Lung microvascular endothelial cell (primary cell): ENCODE measurements at places on chromosomes 3 and 15. TPM values are rescaled to one million over a fixed set of nuclear protein-coding genes. Genes with fewer than 3 reads are reported as not detected.

DNA sequence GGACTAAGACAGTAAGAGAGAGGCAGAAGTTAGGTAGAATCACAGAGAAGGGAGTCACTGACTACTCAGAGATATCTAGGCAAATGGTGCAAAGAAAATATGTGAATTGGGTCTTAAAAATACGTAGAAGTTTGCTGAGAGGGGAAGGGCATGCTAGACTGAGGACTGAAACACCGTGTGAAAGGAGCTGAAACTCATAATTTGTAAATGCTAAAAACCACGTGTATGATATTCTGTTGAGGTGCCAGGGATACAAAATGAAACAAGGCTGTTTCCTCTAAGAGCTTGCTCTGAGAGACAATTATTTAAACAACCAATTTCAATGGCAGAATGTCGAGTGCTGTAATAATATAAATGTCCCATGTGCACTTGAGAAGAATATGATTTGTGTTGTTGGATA is 47.2 kb downstream of the NCK1 start:
- no peak for DNase-seq

- DNase-seq, result no peak
Observed at GRCh38 chr15:78605680-78606079, 15.1 kb downstream of the CHRNA3 start.

GRCh38 chr3:47298439-47298838 is 15.7 kb downstream of the KLHL18 start:
- no peak for DNase-seq

ITIH1 gene
- total RNA-seq, result not detected in 2 replicates

CCR2 gene
- total RNA-seq, result not detected in 2 replicates

GXYLT2 gene
- under 0.01 and 0.22 TPM in 2 replicates for total RNA-seq
